Stimulated activated CD4-positive, alpha-beta T cell treated with anti-CD3 and anti-CD28 coated beads, Interleukin-4, amount 100 ng/mL, for 1 hour (primary cell): ENCODE measurements at places on chromosomes 11 and 22.

DNA sequence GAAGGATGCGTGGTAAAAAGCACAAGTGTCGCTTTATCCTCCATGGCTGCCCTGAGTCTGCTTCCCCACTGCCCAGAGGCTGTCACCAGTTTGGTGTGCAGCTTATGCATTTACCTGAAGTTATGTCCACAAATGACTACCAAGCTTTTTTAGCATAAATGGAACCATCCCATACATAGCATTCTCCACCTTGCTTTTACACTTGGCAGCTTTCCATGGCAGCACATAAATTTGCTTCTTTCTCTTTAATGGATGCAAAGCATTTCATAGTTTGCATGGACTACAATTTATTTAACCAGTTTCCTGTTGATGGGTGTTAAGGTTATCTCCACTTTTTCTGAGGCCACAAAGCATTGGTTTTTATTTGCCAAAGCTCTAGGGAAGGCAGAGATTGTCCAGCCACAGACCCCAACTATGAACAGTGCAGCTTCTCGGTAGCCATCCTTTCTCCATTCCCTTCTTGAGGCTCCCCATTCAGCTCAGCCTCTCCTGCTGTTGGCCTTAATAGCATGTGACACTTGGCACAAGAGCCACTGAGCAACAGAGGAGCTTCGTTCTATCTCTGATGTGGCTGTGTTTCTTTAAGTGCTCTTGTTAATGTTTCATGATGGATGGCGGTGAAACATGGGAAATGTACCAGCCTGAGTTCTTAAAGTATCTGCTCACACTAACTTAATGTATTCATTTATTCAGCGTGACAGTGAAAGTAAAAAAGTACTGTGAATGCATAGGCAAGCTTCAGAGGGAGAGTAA lies 59.8 kb upstream of the NAV2 start:
- no peak for DNase-seq

GRCh38 chr11:114924042-114924441 lies 245.7 kb downstream of the NXPE2 start:
- DNase-seq = no peak

DNA sequence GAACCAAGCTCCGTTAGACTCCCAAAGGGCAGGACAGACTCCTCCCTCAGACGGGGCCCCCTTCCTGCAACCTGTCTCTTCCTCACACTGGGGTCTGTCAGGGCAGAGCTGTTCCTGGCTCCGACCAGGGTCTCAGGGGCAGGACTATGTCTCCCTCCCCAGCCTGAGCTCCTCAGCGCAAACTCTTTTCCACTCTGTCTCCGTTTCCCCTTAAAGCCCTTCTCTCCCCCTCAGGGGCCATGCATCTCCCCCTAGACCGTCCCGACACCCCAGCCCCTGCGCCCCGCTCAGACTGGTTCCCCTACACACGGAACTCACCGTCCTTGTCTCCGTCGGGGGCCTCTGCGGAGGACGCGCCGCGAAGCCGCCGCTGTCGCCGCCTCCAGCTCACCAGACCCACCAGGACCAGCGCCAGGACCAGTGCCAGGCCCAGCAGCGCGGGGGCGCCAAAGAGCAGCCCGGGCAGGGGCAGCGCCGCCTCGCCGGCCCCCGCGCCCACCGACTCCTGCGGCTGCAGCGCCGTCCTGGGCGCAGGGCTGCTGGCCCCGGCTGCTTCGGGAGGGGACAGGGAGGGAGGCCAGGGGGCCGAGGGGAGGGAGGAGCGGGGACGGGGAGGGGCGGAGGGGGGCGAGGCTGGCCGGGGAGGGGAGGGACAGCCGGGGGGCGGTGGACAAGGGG lies 684 bp downstream of the TNFRSF13C start:
- DNase-seq = peak; percentile 82

GRCh38 chr11:36948460-36949127 lies 350.6 kb upstream of the RAG2 start:
- no peak for DNase-seq

DNA sequence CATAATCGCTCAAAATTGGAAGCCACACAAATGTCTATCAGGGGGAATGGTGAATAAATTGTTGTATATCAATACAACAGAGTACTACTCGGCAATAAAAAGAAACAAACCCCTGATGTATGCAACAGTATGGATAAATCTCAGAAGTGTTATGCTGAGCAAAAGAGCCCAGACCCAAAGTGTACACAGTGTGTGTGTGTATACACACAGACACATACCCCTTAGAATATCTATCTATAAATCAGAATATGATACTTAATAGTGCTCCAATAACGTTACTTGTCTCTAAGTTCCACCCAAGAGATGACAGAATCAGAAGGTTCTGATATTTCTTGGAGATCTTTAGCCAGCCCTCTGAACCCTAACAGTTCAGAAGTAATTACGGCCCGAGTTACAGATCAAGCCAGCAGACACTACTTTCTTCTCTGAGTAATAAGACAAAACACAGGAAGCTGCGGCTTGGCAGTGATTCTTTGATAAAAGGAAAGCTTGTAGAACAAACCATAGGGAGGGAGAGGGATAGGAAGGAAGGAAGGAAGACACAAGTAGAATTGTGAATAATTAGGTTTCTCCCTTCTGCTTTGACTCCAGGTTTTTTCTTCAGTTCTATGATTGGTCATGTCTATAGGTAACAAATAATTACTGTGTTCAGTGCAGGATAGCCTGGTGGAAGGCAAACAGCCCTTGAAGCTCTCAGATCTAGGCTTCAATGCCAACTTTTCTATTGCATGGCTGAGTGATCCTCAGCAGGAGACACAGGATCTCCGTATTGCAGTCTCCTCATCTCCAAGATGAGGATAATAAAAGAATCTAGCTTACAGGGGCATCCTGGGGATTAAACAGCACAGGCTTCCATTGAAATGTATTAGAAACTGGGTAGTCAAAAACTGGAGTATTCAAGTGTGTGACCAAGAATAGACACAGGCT lies 75.6 kb upstream of the TEAD1 start:
- no peak for DNase-seq

- DNase-seq = no peak
Observed at GRCh38 chr22:42069801-42070516, 653 bp downstream of the NAGA start.

DNA sequence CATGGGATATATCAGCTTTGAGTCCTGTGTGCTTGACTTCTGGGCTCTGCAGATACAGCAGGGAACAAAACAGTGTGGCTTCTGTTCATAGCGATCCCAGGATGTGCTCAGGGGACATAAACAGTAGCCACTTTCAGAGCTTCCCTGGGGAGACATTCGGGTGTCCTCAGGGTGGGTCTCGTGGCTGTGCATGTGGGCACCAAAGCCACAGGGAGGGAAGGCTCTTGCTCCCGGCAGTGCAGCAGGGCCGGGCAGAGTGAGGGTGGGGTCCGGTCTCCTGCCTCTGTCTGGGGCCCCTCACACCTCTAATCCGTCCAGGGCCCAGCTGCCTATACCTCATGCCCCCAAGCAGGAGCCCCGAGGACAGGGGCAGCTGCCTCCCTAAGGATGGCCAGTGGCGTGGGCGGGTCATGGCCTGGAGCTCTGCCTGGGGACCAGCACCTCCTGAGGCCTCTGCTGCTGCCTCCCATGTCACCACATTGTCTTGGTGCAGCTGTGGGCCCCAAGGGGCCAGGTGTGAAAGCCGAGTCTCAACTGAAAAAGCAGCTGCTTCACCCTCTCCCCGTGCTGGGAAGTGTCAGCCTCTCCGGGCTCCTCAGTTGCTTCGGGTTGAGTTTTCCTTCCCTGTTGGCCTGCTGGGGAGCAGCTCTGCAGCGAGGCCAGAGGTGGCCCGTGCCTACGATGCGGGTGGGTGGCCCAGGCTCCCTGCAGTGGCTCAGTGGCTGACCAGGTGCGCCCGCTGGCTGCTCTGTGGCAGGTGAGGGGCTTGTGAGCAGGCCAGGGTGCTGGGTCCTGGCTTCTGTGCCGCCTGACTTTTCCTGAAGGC lies 3.8 kb downstream of the TPCN2 start:
- no peak for DNase-seq

GRCh38 chr11:77468527-77468926 lies 5.4 kb downstream of the PAK1 start:
- no peak for DNase-seq

DNA sequence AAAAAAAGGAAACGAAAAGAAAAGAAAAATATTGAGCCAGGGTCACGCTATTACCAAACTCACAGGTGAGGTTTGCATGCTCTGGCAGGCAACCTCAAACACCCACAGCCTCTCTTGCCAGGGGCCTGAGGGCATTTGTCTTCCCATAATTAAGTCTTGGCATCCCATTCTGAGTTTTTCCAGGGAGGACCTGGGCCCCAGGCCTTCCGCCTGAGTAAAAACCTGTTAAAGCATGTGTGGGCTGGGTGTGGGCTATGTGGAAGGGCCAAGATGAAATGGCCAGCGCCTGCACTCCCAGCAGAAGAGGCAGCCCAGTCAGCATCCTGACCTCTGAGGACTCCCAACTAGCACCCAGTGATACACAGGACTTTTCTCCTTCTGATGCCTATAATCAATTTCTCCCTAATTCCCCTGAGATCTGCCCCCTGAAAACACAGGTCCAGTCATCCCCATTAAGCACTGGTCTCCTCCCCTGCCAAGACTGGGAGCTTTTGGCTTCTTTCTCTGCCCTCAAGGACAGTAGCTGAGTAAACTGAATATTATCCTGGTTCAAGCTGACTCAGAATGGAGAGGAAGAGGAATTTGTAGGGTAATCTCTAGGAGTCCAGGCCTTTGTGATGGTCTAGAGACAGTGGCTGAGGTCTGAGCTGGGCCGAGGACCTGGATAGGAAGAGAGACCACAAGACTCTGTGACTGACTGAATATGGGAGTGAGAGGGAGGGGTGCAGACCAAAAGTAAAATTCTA lies 35.6 kb upstream of the ACER3 start:
- DNase-seq = no peak

- no peak for DNase-seq
Observed at GRCh38 chr11:111309215-111309915, 11.0 kb downstream of the POU2AF3 start.

DNA sequence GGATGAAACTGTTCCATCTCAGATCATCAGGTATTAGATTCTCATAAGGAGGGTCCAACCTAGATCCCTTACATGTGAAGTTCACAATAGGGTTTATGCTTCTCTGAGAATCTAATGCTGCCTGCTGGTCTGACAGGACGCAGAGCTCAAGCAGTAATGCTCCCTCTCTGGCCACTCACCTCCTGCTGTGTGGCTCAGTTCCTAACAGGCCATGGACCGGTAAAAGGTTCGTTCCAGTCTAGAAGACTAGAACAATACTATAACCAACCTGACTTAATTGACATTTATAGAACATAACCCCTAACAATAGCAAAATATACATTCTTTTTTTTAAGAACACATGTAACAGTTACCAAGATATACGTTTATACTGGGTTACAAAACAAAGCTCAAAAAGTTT lies 45.8 kb downstream of the ATG16L2 start:
- DNase-seq = no peak

- DNase-seq = no peak
Observed at GRCh38 chr11:41031551-41032060, 427.8 kb downstream of the LRRC4C start.

GRCh38 chr11:574632-575312 lies 1.5 kb upstream of the PHRF1 start:
- no peak for DNase-seq

DNA sequence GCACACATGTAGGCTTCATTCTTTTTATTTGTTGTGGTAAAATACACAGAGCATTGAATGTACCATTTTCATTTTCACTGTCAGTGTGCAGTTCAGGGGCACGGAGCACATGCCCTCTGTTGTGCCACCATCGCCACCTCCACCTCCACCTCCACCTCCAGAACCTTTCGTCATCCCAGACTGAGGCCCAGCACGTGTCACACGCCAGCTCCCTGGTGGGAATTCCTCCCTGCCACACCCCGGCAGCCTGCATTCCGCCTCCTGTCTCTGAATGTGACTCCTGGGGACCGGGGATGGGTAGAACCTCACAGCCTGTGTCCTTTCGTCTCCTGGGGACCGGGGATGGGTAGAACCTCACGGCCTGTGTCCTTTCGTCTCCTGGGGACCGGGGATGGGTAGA lies 10.9 kb downstream of the GRAMD4 start:
- DNase-seq = no peak

DNA sequence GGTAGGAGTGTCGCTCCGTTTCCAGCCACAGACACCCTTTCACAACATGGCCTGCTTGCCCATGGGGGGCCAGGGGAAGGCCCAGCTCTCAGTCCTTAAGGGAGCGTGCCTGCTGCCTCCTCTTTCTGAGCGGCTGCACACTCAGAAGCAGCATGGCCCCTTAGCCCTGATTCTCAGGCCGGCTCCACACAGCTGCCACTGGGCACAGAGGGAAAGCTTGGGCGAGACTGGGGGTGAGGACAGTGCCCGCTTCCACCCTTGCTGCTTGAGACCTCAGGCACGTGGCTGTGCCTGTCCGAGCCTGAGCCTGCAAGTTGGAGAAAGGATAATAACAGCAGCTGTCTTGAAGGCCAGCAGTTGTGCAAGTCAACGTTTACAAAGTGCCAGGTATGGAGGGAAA lies 416.3 kb downstream of the SHANK2 start:
- DNase-seq = no peak

- DNase-seq = no peak
Observed at GRCh38 chr11:76832361-76832760, 28.4 kb upstream of the ACER3 start.

DNA sequence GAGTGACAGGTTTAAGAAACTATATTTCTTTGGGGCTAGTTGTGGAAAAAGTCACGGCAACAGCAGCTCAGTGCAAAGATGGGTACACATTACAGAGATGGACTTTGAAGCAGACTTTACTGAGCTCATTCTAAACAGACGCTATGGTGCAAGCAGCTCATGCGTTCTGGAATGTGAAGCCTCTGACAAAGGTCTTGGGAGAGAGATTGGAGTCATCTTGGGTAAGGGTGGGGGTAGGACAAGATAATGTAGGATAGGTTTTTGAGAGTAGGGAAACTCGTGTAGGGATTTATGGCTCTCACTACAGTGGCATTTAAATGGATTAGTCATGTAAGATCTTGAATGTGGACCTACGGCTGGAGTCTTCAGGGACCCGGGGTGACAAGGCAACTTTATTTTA lies 36.2 kb upstream of the CLMP start:
- DNase-seq = no peak

- DNase-seq = no peak
Observed at GRCh38 chr11:76767659-76768058, 15.5 kb upstream of the TSKU start.

DNA sequence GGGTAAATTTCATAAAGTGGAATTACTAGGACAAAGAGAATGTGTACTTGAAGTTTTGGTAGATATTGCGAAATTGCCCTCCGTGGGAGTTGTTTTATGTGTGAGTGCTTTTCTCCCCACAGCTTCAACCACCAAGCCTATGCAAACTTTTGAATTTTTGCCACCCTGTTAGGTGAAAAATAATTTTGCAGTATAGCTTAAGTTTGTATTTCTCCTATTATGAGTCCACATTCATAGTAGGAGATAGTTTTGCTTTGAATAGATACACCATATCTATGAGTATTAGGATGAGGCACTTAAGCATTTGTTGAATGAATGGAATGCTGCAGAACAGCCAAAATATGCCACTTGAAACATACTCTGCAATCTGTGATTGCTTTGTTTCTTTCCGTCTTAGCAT lies 43.6 kb downstream of the UVRAG start:
- DNase-seq = no peak

- DNase-seq = no peak
Observed at GRCh38 chr11:19834771-19835170, 122.1 kb downstream of the NAV2 start.

DNA sequence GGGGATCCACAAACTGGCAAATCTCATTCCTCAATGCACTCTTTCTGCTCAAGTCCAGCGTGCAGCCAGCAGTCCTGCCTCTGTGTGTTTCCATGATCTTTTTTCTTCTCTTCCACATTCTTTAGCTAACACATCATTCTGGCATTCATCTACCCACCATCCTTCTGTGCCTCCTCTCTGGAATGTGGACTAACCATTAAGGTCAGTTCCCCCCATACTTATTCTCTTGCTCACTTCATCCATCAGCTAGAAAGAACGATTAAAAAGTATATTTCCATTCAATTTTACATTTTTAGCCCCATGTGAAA lies 7.8 kb downstream of the KIRREL3 start:
- no peak for DNase-seq
